Adrenal gland (tissue), 19 donors: ENCODE measurements at places on chromosomes 5 and 9. TPM values are rescaled to one million over a fixed set of nuclear protein-coding genes. Genes with fewer than 3 reads are reported as not detected.

The ELP1 gene
- 349 TPM for total RNA-seq

The ACOT12 gene
- total RNA-seq = not detected

The CTSL gene
- 94.6 TPM for total RNA-seq

The GEMIN5 gene
- total RNA-seq = 15.7 TPM

DNA sequence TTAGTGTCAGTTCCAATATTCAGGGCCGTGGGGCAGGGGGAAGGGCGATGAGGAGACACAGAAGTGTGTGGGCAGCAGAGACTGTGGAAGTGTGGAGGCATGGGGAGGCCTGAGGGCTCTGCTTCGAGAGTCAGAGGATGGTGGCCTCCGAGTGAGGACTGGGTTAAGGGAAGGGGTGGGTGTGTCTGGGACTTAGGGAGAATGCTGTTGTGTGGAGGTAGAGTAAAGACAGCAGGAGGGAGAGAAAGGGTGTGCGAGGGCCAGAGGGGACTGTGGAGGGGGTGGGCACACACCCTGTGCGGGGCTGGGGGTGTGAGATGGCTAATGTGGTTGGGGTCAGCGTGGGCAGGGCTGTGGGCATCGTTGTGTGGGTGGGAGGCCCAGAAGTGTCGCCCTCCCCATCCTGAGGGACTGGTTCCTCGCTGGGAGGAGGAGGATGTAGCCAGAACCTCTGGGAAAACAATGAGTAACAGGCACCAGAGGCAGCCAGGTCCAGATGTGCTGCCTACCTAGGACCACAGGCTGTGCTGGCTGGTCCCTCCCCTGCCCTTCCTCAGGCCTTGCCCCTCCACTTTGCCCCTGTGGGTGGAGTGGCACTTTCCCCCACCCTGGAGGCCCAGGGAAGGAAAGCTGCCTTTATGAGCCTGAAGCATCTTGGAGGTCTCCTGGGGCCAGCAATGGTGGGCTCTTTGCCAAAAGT lies 4.2 kb downstream of the USP20 start:
- H3K4me3 ChIP-seq = no peak overlapping the region
- H3K4me1 ChIP-seq = peaks cover 19% of the 10 kb centered on the region
- no peaks in the 10 kb centered on the region for H3K36me3 ChIP-seq
- no peaks in the 10 kb centered on the region for H3K27me3 ChIP-seq

DNA sequence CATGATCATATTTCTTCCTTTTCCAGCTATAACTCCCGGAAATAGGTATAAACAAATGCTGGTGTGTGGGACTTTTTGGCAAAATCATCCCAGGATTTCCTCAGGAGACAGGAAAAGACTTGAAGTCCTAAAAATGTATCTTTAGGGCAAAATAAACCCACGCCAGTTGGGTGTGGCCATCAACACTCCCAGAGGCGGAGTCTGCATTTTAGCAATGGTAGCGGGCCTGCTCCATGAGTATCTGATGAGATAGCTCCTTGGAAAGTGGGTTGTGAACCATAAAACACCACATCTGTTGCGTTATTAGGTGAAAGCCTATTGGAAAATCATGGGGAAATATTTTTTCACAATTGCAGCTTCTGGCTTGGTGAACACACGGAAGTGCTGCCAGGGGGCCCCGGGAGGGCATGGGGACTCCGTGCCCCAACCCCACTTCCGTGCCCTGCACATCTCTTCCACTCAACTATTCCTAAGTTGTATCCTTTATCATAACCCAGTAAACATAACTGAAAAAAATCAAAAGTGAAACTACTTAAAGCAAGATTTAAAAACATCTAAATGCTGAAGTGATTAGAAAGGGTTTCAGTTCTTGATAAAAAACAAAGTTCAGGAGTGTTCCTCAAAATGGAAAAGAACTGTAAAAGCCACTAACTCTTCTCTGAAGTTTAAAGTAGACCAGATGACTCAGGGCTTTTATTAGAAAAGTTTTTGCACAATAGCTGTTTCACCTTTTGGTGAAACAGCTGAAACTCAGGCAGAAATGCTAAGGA lies 111.2 kb downstream of the LRRC70 start:
- H3K36me3 ChIP-seq = no peaks in the 10 kb centered on the region
- no peak overlapping the region for H3K27ac ChIP-seq
- no peaks in the 10 kb centered on the region for H3K4me1 ChIP-seq
- DNase-seq = no peak
- no peaks in the 10 kb centered on the region for H3K27me3 ChIP-seq

DNA sequence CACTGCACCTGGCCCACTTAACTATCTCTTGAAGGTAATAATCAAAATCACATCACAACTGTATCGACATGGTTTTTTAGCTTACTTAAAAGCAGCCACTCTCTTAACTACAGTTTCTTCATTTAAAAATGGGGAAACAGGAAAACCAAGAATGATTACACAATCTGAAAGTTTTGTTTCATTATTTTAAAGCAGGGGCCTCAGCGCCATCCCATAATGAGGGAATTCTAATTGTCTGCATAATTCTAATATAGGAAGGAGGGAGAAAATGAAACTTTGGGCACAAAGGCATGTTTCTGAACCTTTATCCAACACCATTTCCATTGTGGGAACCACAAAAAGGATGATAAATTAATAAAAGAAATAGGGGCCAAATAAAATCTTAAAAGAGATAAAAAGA lies 7.6 kb downstream of the HACD4 start:
- no peaks in the 10 kb centered on the region for H3K4me1 ChIP-seq
- H3K27ac ChIP-seq = no peak overlapping the region
- H3K36me3 ChIP-seq = no peaks in the 10 kb centered on the region
- no peak overlapping the region for H3K4me3 ChIP-seq

GRCh38 chr5:170353961-170354360 lies 35.2 kb downstream of the KCNMB1 start:
- no peaks in the 10 kb centered on the region for H3K27me3 ChIP-seq
- no peak for DNase-seq
- no peak overlapping the region for H3K27ac ChIP-seq
- H3K4me1 ChIP-seq = peaks cover 13% of the 10 kb centered on the region

DNA sequence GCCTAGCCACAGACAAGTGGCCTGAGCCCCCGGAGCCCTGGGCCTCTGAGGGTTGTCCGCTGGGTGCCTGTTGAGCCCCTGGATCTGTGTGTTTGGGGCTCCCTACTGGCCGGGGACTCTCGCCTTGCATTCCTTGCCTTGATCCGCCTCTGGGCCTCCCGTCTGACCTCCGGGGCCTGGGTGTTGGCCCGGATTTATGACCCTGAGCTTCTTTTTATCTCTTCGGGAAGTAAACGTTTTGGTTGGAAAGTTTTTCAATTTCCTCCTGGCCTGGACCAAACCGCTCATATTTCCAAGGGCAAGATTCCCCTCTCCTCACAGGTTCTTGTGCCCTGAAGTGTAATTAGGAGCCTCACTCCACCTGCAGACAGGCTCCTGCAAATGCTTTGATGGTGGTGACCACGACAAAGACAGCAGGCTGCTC lies 69.3 kb upstream of the EGFLAM start:
- no peak overlapping the region for H3K27ac ChIP-seq
- no peaks in the 10 kb centered on the region for H3K4me1 ChIP-seq
- no peaks in the 10 kb centered on the region for H3K36me3 ChIP-seq
- DNase-seq = peak; percentile 16
- no peaks in the 10 kb centered on the region for H3K27me3 ChIP-seq
- H3K4me3 ChIP-seq = no peak overlapping the region

DNA sequence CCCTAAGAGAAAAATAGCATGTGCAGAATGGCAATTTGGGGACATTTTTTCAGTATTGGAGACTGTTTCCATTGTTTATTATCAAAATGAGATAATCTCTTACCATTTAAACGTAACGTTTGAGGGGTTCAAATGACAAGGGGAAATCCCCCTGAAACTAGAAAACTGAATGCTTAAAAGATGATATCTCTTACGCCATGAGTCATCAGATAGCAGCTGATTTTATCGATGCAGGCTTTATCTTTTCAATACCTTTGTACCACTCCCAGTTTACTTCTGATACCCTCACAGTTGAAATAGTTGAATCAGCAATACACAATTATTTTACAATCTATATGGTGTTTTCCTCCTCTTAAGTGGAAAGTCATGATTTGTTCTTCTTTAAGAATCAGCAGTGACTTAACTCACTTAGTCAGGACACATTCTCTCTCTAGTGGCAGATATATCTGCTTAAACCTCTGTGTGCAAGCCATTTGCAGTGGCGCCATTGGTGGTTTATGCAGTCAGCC lies 29.2 kb downstream of the OSMR start:
- H3K36me3 ChIP-seq = peaks cover 31% of the 10 kb centered on the region
- H3K27me3 ChIP-seq = no peaks in the 10 kb centered on the region
- H3K4me3 ChIP-seq = no peak overlapping the region
- no peak overlapping the region for H3K27ac ChIP-seq

DNA sequence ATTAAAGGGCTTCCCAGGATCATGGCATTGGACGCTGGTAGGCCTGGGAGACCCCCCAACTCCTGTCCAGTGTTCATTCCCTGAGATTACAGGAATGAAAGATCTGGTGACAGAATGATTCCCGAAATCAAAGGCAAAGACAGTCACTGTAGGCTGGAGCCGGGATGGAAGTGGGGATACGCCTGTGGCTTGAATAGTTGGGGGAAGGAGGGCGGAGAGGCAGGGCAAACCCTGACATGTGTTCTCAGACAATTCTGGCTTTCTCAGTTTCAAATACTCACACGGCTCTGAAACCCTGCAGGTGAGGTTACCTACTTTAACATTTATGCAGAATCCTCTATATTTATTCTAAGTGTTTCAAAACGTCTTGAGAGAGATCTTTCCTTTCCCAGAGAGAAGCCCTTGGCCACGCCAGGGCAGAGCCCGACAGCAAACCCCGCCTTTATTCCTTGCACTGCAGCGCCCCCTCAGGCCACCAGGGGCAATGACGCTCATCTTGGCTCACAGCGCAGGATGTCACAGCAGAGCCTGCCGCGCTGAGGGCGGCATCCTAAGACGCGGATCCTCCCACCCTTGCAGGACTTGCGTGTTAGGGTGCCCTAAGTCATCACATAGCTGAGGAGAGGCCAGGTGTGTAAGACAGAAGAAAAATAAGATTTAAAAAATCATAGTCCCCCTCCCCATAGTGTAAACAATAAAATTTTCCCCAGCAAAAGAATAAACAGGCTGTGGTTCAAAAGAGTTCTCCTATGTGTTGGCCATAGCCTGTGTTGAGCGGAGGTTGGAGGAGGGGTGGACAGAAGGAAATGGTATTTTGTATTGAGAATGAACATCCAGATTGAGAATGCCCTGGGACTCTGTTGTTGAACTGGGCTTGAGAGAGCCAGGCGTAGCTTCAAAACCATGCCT lies 284.5 kb downstream of the NTRK2 start:
- no peaks in the 10 kb centered on the region for H3K36me3 ChIP-seq
- DNase-seq = peak; percentile 60
- H3K4me3 ChIP-seq = no peak overlapping the region
- H3K27ac ChIP-seq = no peak overlapping the region
- H3K27me3 ChIP-seq = no peaks in the 10 kb centered on the region
- H3K4me1 ChIP-seq = no peaks in the 10 kb centered on the region

- H3K27me3 ChIP-seq = peaks cover 4% of the 10 kb centered on the region
- H3K27ac ChIP-seq = no peak overlapping the region
These were observed 98.1 kb downstream of the PAX5 start for GRCh38 chr9:36935768-36936497.

GRCh38 chr9:124248066-124248465 lies 9.7 kb upstream of the NEK6 start:
- no peak overlapping the region for H3K27ac ChIP-seq
- no peaks in the 10 kb centered on the region for H3K36me3 ChIP-seq
- no peak for DNase-seq

GRCh38 chr5:61824396-61824795 lies 481.6 kb upstream of the KIF2A start:
- no peak overlapping the region for H3K27ac ChIP-seq
- peaks cover 5% of the 10 kb centered on the region for H3K4me1 ChIP-seq
- H3K4me3 ChIP-seq = no peak overlapping the region
- DNase-seq = no peak

DNA sequence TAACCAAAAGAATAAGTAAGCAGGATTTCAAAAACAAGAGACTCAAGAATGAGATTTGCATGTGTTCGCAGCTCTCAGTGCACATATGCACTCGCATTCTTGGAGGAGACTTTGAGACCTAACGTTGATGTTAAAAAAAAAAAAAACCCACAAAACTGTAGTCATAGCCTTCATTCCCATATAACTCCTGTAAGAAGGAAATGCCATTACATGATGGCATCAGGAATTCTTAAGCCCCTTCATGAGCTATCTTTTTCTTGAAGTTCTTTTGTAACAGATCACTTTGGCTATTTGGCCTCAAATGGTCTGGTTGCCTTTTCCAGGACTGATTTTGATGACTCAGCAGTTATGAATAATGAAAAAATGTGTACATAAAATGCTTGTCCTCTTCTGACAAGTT lies 113.8 kb downstream of the ALDH1A1 start:
- no peaks in the 10 kb centered on the region for H3K4me1 ChIP-seq
- H3K36me3 ChIP-seq = no peaks in the 10 kb centered on the region
- no peaks in the 10 kb centered on the region for H3K27me3 ChIP-seq

DNA sequence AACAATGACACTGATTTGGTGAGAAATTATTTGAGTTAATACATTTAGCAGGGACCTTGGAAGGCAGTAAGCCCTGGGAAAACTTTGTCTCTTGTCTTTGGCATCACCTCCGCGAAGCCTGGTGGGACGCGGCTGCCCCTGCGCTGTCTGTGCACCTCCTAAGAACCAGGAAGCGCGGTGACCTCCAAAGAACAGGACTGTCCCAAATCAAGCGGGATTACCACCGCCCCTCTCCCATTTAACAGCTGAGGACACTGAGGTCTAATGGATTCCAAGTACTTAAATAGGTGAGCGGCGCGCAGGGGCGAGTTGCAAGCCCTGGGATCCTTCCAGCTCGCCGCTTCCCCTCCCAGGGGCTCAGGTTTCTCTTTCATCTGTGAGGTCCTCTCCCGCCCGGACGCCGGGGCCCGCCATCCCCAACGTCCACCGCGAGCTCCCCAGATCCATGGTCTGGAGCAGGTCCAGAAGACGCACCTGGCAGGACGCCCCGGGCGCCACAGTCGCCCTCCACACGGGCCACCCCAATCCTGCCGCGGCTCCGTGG lies 432 bp downstream of the STARD4 start:
- no peaks in the 10 kb centered on the region for H3K27me3 ChIP-seq
- no peaks in the 10 kb centered on the region for H3K4me1 ChIP-seq
- no peak overlapping the region for H3K27ac ChIP-seq
- no peak for DNase-seq
- peak overlapping the region; percentile 70 for H3K4me3 ChIP-seq

DNA sequence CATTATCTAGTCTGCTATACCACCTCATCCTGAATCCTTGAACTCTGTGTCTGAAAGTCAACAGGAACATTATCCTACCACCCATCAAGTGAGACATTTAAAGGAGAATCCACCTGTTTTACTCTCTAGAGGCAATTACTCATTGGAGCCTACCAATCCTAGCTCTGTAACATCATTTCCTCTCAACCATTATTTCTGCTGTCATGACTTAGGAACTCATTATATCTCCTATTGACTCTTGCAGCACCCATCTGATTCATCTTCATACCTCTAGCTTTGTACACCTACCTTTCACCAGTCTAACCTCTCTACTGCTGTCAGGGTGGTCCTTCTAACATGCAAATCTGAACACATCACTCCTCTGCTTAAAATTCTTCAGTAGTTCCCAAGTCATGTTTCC lies 481.5 kb downstream of the NFIB start:
- DNase-seq = no peak
- H3K36me3 ChIP-seq = no peaks in the 10 kb centered on the region
- H3K27ac ChIP-seq = no peak overlapping the region
- H3K4me3 ChIP-seq = no peak overlapping the region
